ENCODE measurements at places on chromosomes 4 and X.

- DNase-seq, result no peak
These were observed 27.7 kb downstream of the CD38 start for GRCh38 chr4:15805583-15806517.

GRCh38 chr4:102007959-102008425 is 217.5 kb downstream of the BANK1 start:
- DNase-seq, result no peak

DNA sequence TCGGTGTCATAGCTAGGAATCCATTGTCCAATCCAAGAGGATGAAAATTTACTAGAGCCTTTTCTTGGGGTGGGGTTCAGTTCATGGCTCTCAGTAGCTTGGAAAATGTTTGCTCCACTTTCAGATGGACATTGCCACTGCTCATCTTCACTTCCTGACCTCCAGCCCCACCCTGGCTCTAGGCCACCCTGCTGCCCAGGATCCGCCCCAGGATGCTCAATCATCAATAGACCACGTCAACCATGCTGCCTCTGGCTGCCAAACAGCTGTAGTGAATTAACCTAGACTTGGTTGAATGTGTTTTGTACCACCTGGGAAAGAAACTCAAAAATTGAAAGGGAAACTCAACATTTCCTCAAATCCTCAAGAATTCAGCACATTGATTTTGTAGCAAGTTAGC is 37.2 kb upstream of the HSD17B10 start:
- no peak for DNase-seq

- no peak for DNase-seq
These were observed 34.4 kb upstream of the CENPU start for GRCh38 chr4:184768296-184768695.

DNA sequence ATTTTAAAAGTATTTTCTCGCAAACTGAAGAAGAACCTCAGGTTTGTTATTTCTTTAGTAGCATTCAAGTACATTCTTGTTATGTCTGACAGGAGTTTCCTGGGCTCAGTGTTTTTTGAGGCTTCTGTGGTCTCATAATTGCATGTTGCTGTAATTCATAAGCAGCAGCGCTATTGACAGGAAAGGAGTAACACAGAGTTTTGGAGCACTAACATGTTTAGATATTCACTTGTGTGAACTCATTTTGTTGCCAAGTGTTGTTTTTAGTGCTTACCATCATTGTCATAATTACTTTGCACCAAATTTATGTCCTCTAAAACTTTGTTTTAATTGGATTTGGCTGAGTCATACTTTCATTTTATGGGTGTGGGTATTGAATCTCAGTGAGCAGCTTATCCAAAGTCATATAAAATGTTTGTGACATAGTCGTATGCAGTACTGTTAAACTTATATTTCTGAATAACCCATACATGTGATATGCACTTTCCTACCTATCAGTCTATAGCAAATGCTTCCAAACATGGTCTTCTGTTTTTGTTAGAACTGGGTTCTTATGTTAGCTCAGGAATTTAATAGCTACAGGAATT is 358.7 kb upstream of the CTSO start:
- no peak for DNase-seq

GRCh38 chrX:140917354-140918115 is 84.9 kb upstream of the SPANXB1 start:
- no peak for DNase-seq

DNA sequence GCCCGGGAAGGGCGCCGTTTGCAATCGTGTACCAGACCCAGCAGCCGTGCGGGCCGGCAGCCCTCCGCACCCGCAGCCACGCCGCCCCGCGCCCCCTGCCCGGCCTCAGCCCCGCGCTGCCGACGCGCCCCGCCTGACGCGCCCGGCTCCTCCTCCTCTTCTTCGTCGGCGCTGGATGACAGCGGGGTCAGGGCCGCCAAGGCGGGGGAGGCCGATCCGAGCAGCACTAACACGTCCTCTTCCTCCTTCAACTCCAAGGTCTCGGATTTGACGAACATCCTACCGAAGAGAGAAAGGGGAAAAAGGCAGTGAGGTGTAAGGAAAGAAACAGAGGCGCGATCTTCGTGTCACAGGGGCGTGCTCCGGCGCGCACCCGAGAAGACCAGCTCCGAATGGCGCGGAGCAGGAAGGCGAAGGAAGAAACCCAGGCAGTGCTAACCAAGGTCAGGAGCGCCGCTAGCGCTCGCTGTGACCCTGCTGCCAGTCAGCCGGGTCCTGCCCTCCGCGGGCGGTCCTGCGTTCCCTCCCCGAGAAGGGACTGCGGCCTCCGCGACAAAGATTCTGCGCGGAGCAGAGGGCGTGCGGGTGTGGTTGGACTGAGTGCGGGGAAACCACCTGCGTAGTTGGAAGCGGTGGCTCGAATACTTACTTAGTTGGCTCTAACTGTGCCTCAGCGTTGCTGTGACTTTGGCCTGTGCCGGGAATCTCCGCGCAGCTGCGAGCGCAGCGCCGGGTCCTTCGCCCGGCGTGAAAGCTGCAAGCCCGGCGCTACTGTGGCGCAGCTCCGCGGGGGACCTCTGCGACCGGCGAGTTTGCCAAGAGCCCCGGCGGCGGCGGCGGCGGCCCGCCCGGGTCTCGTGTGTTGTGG is 548 bp downstream of the NEUROG2 start:
- DNase-seq, result no peak

DNA sequence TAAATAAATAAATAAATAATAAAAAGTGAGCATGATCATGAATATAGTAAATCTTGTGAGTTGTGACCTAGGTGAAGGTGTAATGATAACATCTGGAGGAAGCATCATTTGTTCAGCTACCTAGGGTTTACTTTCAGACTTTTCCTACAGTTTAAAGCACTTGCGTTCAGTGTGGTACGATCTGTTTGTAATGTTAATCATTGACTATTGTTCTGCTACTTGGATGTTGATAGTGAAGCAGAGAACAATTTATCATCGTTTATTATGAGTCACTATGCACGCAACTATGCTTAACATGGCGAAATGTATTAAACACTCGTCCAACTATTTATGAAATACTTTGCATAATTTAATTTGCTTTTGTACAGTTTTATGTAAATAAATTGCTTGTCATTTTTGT is 426.2 kb downstream of the PCDH7 start:
- no peak for DNase-seq

DNA sequence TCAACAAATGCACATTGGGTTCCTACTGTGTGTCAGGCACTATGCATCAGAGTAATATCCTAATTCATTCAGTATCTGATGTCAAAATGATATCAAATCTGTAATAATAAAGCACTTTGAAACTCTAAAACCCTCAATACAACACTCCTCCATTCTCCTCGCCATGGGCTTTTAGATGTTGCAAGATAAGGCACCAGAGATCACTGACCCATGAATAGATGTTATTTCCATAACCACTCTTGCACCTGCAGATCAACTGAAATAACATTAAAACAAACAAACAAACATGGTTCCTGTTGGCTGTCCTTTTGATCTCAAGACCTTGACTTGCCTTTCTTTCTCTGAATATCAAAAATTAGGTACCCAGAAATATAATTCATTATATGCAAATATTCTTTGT is 100.2 kb downstream of the MAB21L2 start:
- DNase-seq, result no peak

DNA sequence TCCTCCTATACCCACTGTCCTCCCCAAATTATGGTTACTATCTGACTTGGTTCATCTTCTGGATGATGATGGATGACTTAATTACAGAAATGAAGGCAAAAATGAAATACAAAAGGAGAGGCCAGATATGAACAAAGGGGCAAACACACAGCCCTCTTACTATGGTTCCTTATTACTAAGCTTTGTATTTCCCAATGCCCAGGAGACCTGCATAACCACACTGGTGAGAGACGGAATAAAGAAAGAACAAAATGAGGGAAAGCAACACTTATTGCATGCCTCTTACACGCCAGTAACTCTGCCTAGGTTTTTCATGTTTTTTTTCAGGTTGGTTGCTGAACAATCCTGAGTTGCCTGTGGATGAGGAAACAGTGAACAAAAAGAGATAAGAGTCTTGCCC is 120.5 kb downstream of the SLC10A7 start:
- DNase-seq, result no peak

- no peak for DNase-seq
These were observed 81.6 kb downstream of the RBPJ start for GRCh38 chr4:26402458-26402857.

DNA sequence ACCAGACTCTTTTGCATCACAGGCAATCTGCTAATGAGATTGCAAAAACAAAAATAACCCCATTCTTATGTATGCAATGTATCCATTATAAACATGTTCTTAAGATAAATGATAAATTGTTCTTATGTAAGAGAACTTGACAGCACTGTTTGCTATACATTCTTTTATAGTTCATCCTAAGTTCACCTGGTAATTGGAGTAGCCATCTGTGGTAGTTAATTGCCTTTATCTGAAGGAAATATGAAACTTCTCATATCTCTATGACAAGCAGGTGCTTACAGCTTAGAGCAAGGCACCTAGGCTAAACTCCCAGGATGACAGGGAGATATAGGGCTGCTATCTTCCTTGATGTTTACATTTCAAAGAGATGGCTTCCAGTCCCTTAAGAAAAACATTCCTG is 21.3 kb upstream of the CLCN5 start:
- no peak for DNase-seq

GRCh38 chr4:38867478-38868058 is at the start of gene FAM114A1:
FAM114A1 (plus strand) TSS chr4:38867806; CDS start chr4:38878079, 10,273 bp downstream.
- DNase-seq, result no peak

- DNase-seq, result no peak
These were observed 912 bp downstream of the CXorf65 start for GRCh38 chrX:71105628-71106027.

DNA sequence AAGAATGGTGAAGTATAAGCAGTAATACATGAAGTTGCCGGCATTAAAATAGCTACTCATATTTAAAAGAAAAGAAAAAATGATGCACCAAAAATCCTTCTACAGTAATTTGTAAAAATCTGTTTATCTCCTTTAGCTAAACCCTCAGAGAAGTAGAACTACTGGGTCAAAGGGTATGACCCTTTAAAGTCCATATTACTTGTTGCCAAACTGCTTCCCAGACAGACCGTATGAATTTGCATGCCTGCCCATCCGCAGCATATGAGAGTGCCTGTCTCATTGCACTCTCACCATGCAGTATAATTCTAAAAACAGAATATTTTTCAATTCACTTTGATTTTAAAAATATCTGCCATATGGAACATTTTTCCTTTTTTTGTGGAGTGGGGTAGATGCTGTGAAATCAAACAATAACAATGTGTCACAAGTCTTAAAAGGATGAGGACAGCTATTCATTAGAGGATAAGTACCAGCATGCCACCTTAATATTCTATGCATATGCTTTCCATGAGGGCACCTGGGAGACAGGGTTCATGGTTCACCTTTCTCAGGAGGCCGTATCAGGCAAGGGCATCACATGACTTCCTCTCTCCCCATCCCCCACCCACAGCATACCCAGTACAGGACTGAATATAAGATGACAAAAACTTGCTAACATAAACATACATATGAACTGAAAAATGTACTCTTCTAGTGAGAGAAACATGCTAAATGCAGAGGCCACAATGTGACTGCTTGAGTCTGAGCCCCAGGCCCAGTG is 17.8 kb downstream of the ZDHHC9 start:
- no peak for DNase-seq

- no peak for DNase-seq
These were observed 15.8 kb upstream of the GYPE start for GRCh38 chr4:143921181-143921580.

DNA sequence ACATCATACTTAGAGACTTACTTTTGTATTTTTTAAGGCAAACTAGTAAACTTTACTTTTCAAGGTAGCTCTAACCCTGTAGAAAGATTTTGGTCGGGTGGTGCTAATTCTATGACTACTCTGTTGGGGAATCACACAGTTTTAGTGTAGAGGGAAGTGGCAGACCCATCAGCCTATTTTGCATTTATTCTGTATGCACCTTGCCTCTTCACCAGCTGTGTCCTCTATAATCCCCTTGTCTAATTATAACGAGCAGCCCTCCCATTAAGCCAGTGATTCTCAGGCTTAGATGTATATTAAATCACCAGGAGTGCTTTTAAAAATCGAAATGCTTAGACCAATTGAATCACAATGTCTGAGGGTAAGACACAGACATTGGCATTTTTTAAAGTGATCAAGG is 78.1 kb downstream of the GALNT7 start:
- no peak for DNase-seq

- no peak for DNase-seq
These were observed 73.0 kb upstream of the FRMPD4 start for GRCh38 chrX:12065251-12065650.

DNA sequence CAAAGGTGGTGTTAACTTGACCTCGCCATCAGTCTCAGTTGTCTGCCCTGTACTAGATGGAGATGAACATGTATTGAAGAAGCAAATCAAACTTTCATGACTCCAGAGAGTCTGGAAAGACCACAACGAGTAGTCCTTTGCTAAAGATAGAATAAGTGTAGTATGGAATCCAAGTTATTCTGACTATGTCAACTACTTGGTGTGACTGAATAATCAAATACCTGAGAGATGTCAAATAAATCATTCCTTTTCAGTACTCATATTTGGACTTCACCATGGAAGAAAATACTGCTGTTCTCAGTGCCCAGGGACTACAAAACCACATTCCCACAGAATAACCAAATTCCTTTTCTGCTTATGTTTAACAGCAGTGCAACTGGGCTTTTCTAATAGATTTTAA is 161.2 kb upstream of the SPRY1 start:
- DNase-seq, result no peak

- no peak for DNase-seq
These were observed 233.9 kb upstream of the MAB21L2 start for GRCh38 chr4:150348079-150348478.

DNA sequence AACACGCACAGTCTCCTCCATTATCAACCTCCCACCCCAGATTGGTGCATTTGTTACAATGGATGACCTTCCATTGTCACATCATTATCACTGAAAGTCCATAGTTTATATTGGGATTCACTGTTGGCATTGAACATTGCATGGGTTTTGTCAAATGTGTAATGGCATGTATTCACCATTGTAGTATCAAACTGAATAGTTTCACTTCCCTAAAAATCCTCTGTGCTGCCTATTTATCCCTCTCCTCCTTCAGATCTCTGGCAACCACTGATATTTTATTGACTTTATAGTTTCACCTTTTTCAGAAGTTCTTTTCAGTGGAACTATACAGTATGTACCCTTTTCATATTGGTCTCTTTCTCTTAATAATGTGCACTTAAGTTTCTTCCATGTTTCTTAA is 1565.4 kb downstream of the PCDH18 start:
- no peak for DNase-seq

GRCh38 chr4:84583876-84584380 is 1.0 kb downstream of the CDS1 start:
- DNase-seq, result no peak

DNA sequence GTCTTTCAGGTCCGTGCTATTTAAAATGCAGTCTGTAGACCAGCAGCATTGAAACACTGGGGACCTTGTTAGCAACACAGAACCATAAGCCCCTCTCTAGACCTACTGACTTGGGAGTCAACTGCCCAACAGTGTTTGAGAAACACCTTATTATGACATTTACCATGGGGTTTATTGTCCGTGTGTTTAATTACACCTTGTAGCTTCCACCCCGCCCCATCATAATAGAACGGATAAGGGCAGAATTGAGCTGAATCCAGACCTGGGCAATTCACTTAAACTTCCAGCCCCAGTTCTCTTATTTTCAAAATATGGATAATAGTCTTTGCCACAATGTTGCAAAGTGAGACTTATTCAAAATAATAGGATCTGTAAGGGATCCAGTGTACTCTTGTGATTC is 30.6 kb upstream of the CLNK start:
- DNase-seq, result no peak

GRCh38 chr4:88002786-88003185 is 4.6 kb upstream of the PKD2 start:
- no peak for DNase-seq

GRCh38 chr4:8342651-8343261 is 73.2 kb downstream of the HTRA3 start:
- DNase-seq, result no peak

- no peak for DNase-seq
These were observed 181.0 kb downstream of the GPAT3 start for GRCh38 chr4:83716874-83717273.

All from NCI-H1417 treated with DMSO at 0.1 percent for 48 hours (cell line).